ENCODE measurements at places on chromosomes 7 and 10.

GRCh38 chr7:13107291-13107690 lies 419.9 kb downstream of the ARL4A start:
- no peak for DNase-seq

DNA sequence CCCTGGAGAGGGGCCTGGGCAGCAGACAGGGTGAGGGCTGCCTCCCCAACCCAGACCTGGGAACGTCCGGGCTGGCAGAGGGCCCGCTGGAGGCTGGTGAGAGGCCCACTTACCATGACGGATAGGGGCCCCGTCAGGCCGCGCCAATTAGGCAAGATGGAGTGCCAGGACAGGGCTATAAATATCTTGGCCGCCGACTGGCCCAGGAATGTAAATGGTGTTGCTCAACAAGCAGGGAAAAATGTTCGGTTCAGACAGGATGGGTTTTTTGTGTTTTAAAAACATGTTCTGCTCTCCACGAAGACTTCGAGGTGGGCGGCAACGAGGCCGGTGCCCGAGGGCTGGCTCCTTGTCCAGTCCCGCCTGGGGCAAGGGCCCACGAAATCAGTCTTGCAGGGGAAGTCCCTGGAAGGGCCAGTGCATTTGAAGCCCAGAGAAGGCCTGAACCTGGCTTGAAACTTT lies 35.8 kb upstream of the ELN start:
- peak; percentile 81 for DNase-seq

GRCh38 chr7:4880218-4880617 lies 3.3 kb downstream of the RADIL start:
- DNase-seq = no peak

- peak; percentile 69 for DNase-seq
These were observed 3.3 kb upstream of the TBXAS1 start for GRCh38 chr7:139825666-139826290.

DNA sequence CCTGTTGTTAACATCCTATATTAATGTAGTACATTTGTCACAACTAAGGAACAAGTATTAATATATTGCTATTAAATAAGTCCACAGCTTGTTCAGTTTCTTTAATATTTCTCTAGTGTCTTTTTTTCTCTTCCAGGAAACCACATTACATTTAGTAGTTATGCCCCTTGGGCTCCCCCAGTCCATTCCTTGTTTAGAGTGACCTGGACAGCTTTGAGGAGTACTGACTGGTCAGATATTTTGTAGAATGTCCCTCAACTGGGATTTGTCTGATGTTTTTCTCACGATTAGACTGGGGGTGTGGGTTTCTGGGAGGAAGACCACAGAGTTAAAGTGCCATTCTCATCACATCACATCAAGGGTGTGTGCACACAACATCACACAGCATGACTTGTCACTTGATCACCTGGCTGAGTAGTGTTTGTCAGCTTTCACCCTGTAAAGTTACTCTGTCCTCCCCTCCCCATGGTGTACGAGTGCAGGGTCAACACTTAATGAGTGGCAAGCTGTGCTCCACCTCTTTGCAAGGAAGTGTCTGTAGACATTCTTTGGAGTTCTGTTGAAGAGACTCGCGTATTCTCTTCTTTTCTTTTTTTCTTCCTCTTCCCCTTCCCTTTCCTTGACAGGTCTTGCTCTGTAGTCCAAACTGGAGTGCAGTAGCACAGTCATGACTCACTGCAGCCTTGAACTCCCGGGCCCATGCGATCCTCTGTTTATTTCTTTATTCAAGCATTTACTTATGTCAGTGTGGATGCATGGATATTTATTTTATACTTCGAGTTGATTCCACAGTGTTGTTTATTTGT lies 10.2 kb downstream of the LMTK2 start:
- DNase-seq = peak; percentile 52

DNA sequence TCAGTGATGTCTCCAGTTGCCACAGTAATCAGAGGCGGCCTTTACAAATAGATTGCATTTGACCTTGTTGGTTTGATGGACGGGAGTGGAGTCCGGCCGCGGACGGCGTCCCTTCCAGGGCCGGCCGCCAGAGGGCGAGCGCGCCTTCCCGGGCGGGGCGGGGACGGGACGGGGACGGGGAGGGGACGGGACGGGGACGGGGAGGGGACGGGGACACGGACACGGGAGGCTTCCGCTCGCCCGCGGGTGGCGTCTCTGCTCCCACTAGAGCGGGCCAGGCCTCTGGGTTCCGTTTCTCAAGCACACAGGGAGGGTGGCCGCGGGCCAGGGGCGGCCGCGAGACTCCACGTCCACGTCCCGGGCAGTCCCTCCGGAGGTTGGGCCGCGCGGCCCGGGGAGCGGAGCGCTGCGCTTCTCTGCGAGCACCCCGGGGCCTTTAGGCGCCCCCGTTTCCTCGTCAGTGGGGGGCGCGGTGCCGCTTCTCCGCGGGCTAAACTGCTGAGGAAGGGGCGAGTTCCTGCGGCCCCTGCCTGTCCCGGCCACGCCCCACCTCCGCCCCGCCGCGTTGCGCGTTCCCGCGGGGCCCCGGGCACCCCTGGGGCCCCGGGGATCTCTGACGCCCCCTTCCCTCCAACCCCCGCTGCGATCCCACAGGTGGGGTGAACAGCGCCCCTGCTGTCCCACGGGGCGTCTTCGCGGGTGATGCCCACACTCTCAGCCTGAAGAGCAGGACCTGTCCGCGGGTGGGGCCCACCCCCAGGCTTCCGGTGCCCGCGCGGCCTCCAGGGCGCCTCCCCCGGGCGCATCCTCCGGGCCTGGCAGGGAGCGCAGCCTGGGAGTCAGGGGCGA lies 84.2 kb upstream of the MKI67 start:
- DNase-seq = peak; percentile 8

DNA sequence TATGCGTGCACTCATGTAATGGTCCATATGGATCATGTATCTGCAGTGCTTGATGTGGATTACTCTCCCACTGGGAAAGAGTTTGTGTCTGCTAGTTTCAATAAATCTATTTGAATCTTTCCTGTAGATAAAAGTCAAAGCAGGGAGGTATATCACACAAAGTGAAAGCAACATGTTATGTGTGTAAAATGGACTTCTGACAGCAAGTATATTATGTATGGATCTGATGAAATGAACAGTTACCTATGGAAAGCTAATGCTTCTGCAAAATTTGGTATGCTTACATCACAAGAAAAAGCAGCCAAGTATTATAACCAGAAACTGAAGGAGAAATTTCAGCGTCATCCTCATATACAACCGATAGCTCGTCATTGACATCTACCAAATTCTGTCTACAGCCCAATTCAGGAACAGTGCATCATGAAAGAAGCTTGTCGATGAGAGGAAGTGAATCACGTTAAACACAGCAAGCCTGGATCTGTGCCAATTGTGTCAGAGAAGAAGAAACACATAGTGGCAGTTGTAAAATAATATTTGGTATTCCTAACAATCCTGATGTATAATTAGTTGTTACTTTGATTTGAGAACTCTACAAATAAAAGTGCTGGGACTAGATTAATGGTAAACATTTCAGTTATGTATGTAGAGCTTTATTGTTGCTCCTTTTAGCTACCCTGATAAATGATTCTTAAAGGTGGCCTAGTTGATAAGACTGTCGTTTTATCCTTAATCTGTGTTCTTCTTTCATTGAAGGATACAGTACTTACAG lies 14.2 kb upstream of the SYPL1 start:
- DNase-seq = peak; percentile 67

DNA sequence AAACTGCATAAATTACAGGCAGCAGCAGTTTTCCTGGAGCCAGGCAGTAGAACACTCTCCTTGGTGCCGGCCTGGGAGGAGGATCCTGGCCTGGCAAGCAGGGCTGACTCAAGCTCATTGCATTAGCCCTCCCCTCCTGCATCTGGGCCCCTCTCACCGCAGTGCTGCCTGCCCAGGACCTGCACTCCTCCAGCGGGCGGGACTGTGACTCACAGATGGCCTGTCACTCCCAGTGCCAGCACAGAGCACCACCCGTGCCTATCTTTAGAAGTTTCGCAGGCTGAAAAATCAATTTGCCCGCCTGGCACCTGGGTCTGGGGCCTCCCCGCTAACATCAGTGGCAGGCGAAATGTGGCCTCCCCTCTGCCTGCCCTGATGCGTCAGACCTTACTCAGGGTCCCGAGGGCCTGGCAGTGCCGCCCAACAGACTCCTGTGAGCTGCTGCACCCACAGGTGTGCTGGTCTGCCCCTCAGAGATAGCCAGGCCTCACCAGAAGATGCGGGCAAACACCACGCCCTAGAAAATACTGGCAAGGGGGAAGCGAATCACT lies 123.8 kb downstream of the KCNMA1 start:
- peak; percentile 95 for DNase-seq

DNA sequence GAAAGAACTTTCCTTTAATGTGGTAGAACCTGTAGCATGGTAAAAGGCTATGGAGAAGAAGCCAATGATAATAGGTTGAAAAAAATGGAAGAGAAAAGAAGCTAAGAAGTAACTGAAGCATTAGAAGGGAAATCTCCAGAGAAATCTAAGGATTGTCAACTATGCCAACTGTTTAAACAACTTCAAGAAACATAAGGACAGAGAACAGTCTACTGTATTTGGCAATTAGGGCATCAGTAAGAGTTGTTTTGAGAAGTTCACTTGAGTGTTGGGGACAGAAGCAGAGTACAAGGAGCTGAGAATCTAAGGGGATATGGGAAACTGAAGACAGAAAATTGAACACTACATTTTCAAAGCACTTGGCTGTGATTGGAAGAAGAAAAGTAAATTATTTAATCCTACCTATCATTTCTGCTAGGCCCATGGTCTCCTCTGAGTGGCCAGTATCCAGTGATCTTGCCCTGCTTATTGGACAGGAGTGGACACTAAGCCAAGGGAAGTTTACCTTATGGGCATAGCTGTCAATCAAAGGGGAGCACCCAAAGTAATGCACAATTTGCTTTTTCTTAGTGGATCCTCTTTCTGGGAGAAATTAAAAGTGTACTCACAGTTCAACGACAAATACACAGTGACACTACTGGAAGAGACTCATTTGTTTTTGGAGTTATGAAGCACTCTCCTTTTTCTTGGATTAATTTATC lies 56.4 kb upstream of the CCDC71L start:
- peak; percentile 26 for DNase-seq

- DNase-seq = no peak
These were observed 17.3 kb downstream of the OPALIN start for GRCh38 chr10:96341219-96342182.

- DNase-seq = no peak
These were observed 18.8 kb upstream of the INSIG1 start for GRCh38 chr7:155278921-155279320.

GRCh38 chr7:22872096-22872807 lies 49.6 kb upstream of the TOMM7 start:
- no peak for DNase-seq

DNA sequence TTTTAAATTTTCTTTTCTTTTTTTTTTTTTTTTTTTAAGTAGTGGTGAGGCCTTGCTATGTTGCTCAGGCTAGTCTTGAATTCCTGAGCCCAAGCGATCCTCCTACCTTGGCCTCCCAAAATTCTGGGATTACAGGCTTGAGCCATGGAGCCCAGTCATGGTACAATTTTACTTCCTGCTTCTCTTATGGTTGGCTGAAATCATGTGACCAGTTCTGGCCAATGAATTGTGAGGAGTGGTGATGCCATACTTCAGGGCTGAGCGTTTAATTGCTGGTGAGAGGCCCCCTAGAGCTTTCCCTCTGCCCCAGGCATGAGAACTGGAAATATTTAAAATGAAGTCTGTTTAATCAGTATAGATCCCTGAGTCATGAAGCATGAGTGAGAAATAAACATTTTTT lies 22.2 kb upstream of the BAIAP2L1 start:
- DNase-seq = peak; percentile 20

DNA sequence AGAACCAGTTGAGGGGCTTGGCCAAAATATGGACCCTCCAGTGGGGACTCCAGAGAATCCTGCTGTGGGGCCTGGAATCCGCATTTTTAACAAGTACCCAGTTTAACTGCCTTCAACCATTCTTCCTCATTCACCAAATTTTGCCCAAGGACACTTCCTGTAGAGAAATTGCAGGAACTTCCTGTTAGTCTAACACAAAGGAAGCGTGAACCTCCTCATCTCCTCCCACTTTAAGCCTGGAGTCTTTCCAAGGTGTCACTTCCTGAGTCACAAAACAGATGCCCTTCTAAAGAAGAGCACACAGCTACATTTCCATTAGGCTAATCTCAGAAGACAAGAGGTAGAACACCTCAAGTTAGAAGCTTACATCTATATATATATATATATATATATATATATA lies 188.4 kb downstream of the PPP1R17 start:
- peak; percentile 40 for DNase-seq

- no peak for DNase-seq
These were observed 7.1 kb downstream of the ADAM22 start for GRCh38 chr7:87941138-87941537.

DNA sequence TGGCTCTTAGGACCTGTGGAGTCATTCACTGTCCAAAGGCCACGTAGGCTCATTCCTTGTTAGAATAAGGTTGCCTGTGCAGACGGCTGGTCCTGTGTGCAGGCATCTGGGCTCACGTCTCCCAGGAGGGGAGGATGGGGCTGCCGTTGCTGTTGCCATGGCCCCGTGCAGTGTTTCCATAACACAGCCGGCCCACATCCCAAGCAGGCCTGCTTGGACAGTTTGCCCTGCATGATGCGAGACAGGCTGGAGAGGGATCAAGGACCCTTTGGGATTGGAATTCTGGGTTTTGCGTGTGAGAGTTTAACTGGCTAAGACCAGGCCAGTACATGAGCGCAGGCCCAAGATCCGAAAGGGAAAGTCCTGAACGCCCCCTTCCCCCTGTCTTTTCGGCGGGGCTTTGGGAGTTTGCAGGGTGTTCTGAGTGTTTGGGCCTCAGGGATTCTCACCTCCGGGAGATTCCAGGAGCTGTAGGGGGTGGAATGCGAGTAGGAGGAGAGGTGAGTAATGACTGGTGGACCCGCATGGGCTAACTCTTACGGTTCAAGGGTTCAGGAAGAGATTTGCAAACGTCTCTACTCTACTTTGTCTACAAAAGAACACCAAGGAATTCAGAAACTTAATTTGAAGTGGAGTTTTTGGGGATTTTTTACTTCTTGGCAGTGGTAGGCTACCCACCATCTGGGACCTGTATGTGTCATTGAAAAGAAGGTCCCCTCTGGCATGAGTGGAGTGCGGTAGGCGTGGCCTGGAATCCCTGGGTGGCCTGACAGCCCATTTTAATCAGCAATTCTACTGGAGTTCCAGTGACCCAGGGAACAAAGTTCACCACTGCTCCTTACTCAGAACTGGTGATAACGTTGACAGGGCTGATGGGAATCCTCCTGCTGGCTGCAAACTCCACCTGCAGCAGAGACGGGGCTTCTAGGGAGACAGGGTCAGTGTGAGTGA lies 125.4 kb downstream of the ITIH5 start:
- DNase-seq = peak; percentile 31
